ENCODE measurements at places on chromosomes 5 and 9.
A peak's percentile ranks its signal among the peaks of the same experiment; 100 is the strongest.

- DNase-seq: no peak
Observed at GRCh38 chr9:135214706-135215105, 127.2 kb downstream of the OLFM1 start.

DNA sequence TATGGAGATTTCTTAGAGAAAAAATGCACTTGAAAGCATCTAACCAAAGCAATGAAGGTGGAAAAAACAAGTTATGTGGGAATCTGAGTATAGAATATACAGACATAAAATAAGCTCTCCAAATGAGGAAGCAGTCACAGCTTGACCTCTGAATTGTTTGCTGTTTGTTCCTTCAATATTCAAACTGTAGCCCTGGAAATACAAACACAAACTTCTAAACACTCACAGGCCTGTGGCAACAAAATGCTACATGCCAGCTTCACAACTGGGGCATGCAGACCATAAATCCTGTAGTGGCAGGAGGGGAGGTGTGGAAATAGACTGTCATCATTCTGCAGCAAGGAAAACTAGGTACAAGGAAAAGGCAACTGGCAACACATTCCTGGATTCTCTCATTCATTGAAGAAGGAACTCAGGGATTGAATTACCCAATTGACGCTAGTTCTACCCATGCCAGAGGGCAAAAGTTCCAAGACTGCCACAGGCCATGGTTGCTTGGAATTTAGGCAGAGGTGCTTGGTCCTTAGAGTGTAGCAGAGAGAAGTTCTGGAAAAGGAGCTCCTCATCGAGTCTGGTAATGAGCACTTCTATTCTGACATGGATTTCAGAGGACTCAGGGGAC, 349.6 kb downstream of the PDE4D start:
- DNase-seq: no peak

- DNase-seq: no peak
Observed at GRCh38 chr5:1642621-1643061, 118.9 kb upstream of the LPCAT1 start.

DNA sequence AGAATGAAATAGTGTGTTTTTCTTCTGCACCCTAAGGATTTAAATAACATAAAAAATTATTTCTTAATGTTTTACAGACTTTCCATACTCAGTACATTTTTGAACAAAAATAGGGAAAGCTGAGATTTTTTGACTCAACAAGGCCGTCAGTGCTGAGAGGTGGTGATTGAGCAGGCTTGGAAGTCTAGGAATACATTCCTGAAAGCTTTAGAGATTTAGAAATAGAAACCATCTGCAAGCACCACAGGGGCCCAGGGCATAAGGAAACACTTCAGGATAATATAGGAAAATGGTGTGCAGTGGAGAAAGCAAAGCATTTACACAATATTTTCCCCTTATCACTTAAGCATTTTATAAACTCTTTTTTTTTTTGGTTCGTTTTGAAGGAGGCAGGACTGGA, 5.2 kb downstream of the BASP1 start:
- DNase-seq: no peak

DNA sequence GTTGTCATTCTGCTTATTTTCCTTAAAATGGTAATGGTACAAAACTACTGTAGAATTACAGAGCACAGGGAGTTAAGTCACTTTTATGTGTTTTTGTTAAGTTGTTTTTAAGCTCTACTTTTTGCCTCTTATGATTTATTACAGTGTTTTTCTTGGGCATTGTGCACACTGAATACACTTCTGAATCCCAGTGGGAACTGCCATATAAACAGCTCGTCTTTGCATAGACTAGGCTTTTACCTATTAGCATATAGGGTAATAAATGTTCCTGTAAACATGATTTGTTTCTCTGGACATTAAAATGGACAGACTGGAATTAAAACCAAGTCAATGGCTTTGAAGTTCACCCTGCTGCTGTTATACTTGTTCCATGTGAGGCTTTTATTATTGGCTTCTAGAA, 12.2 kb downstream of the KLF9 start:
- DNase-seq: no peak

GRCh38 chr5:14726066-14726838, 61.7 kb downstream of the OTULIN start:
- DNase-seq: no peak

DNA sequence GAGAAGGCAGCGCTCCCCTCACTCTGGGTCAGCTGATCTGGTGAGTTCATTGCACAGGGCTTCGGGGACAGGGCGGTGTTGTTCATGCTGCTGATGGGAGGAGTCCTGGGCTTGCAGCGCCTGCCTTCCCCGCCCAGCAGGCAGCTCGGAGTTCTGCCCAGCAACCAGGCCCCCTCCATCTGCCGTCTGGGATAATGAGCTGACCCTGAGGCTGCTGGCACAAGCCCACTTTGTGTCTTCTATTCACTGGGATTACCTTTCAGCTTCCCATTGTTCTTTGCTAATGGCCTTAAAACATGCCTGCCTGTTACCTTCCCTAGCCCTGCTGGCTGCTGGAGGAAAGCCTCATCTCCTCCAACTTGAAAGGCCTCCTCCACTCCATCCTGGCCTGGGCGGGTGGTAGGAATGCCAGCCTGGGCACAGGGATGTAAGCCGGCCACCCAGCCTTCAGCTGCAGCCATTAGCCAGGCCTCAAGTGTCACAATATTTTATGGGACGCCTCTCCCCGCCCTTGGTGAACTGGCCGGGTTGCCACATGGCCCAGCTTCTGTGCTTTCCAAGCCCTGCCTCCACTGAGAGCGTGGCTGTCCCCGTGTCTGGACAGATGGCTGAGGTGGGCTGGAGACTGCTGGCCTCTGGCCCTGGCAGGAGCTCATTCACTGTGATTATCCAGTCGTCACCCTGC, 70.4 kb downstream of the GADD45G start:
- no peak for DNase-seq

GRCh38 chr5:87137283-87137682, 130.4 kb upstream of the RASA1 start:
- no peak for DNase-seq

DNA sequence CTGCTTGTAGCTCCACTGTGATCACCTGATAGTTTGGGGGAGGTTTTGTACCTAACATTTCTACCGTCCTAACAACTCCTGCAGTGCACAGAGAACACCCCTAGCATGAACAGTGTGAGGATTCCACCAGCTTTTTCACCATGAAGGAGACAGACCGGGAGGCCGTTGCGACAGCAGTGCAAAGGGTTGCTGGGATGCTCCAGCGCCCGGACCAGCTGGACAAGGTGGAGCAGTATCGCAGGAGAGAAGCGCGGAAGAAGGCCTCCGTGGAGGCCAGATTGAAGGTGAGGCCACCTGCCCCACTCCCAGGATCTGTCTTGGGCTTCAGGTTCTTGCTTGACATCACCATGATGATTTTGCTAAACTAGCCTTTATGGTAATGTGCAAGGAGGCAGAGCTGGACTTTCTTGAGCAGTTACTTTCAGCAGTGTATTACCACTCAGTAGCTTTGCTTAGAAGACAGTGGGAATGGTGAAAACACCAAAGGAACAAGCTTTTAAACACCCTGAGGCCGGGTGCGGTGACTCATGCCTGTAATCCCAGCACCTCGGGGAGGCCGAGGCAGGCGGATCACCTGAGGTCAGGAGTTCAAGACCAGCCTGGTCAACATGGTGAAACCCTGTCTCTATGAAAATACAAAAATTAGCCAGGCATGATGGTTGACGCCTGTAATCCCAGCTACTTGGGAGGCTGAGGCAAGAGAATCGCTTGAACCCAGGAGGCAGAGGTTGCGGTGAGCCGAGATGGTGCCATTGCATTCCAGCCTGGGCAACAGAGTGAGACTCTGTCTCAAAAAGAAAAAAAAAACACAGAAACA, 3.3 kb downstream of the EXOC3 start:
- DNase-seq: no peak

DNA sequence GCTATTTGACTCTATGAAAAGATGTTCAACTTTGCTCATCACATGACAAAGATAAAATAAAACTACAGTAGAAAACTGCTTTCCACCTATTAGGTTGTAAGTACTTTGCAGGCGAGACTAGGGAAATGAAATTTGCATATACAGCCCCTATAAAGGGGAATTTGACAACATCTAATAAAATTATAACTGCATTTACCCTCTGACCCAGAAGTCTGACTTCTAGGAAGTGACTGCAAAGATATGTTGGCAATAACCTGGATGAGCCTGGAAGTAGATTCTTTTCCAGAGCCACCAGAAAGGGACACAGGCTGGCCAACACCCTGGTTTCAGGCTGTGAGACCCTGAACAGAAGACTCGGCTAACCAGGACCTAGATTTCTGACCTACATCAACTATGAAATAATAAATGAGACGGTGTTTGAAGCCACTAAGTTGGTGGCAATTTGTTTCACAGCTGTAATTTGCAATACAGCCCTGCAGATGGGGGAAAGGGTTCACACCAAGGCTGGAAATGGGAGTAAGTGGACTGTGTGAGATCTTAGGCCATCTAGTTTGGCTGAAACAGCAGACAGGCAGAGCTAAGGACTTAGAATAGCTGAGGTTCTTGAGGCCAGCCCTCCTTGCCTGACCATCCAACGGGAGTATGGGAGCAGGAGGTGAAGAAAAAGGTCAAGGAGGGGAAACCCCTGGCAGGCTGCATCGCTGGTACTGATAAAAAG, 106.6 kb downstream of the SIL1 start:
- DNase-seq: no peak

- DNase-seq: no peak
Observed at GRCh38 chr5:131393498-131393968, 129.7 kb downstream of the CDC42SE2 start.

DNA sequence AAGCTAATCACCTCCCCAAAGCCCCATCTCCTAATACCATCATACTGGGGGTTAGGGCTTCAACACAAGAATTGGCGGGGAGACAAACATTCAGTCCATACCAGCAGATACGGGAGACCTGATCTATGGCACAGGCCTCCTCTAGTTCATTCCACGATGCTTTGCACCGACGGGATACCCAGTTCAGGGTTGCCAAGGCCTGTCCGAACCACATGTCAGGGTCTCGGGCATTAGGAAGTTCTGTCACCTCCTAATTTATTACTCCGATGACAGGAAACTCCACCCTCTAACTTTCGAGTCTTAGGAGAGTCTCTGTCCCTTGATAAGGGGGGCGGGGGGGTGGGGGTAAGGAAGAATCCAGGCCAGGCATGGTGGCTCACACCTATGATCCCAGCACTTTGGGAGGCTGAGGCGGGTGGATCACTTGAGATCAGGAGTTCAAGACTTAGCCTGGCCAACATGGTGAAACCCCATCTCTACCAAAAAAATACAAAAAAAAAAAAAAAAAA, 23.8 kb upstream of the ANKRD33B start:
- no peak for DNase-seq

DNA sequence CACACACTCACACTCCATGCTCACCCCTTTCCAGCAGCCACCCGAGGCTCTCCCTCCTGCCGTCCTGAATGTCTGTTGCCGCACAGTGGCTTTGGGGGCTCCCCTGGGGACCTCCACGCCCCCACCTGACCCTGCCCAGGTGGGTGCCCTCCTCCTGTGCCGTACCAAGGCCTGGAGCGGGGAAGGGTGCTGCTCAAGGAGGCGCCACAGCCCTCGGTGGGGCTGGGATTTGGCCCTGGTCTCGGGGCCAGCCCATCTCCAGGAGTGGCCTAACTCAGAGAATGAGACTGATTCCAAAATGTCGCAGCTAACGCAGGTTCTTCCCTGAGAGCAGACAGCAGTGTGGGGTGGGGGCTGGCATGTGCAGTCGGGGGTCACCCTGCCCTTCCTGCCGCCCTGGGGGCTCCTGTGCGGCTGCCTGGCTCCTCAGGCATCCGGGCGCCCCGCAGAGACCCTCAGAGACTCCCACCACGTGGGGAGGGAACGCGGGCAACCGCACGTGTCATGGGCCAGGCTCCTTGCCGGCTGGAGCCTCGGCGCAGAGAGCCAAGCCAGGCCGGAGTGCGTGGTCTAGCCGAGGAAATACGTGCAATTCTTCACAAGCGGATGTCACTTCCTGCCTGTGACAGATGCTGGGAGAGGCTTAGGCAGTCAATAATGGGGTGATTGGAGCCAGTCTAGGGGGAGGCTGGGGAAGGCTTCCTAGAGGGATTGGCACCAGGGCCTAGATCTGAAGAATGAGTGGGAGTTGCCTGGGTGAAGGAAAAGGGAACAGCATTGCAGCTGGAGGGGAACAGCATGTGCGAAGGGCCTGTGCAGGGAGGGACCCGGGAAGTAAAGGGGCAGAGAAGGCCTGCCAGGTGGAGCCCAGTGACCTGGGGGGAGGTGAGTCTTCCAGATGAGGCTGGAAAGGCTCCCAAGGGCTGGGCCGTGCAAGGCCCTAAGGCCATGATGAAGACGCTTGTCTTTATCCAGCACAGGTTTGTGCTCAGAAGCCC, 44.1 kb downstream of the C9orf50 start:
- DNase-seq: no peak

- DNase-seq: no peak
Observed at GRCh38 chr9:36222449-36222848, 31.7 kb downstream of the CLTA start.

GRCh38 chr5:85170183-85170582, 785.5 kb upstream of the EDIL3 start:
- no peak for DNase-seq

GRCh38 chr5:131109540-131110255, 55.4 kb downstream of the HINT1 start:
- peak; percentile 27 for DNase-seq

DNA sequence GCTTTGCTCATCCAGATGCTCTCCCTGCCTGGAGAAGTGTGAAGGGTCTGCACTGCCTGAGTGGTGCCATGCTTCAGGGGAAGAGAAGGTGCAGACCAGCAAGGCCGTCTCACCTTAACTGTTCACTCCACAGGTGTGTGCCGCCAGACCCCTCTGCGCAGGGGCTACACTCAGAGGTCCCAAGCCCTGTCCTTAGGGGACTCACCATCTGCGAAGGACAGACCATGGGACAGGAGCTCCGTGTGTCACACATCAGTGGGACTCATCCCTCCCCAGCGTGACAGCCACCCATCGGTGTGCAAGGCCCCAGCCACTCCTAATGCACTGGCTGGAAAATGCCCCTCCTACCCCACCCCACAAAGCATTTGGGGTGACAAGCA, 142.9 kb downstream of the OLFM1 start:
- DNase-seq: no peak

- no peak for DNase-seq
Observed at GRCh38 chr5:81762401-81762800, 11.5 kb upstream of the SSBP2 start.

DNA sequence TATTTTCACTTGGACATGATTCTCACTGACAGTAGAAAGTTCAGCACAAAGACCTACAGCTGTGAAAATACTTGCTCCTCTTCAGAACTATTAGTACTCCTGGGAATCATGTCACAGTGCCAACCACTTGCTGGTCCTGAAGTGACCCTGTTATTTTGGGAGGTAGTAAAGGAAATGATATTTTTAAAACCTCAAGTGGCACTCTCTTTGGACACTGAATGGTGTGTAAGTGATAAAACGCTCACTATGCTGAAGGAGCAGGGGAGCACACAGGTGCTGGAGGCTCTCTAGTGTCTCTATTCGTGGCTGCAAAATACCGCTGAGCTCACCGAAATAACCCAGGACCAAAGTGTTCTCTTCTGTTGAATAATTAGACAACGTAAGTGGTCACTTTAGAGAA, 76.9 kb upstream of the SPATA31D4 start:
- DNase-seq: no peak
